ENCODE measurements at places on chromosomes 4 and X.

GRCh38 chr4:127668770-127669169 is 36.0 kb downstream of the INTU start:
- DNase-seq: no peak

- no peak for DNase-seq
These were observed 141.2 kb upstream of the SCML1 start for GRCh38 chrX:17596061-17596460.

GRCh38 chr4:959338-960139 is 13.8 kb downstream of the DGKQ start:
- no peak for DNase-seq

DNA sequence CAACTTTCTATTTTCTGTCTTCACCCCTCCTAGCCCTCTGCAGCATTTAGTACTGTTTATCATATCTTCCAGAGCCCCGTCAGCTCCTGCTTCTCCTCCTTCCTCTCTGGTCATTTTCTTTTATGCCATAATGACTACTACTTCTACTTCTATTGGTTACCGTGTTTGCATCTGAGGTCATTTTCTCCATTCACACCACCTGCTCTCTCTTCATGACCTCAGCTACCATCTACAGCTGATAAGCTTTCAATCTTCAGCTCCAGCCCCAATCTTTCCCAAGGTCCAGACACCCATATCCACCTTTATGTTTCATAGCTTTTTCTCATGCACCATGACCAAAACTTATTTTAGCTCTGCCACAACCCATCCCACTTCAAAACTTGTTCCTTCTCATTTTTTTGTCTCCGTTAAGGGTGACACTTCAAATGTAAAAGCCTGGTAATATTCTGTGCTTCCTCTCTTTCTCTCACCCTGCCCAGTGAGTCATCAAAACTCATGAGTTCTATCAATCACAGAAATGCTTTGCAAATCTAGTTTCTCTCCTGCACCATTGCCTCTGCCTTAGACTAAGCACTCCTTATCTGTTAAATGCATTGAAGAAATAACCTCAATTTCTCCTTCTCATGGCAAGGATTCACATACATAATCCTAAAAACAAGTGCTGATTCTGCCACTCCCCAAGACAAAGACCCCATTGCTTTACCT is 71.3 kb upstream of the IQCM start:
- DNase-seq: no peak

DNA sequence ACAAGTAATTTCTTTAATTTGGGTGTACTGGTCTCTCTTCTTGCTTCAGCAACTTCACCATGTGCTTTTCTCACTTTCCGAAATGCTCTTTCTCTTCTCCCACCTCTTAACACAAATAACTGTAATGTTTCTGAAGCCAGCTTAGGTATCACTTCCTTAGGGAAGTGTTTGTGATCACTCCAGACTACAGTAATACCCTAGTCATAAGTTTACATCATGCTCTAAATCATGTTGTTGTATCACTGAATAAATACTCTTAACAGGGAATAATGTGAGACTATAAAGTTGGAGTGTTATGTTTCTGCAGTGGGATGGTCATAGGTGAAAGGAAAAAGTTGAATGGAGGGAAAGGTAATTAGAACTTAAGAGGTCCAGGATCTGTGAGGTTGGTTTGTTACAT is 712.3 kb downstream of the C4orf33 start:
- DNase-seq: no peak

DNA sequence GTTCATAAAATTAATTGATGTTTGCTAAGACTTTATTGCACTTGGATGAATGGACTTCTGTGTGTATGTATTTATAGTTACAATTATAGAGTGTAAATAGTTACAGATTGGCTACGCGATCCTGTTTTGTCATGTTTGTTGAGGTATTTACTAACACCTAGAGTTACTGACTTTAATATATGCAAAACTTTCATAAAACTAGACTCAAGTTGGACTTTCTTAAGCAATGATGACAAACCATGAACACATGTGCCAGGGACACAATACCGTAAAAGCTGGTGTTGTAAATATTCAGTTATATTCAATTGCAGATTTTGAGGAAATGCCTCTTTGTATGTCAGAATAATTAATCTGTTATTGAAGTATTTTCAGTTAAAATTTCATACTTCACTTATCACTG is 6.1 kb downstream of the GRIA2 start:
- DNase-seq: no peak

DNA sequence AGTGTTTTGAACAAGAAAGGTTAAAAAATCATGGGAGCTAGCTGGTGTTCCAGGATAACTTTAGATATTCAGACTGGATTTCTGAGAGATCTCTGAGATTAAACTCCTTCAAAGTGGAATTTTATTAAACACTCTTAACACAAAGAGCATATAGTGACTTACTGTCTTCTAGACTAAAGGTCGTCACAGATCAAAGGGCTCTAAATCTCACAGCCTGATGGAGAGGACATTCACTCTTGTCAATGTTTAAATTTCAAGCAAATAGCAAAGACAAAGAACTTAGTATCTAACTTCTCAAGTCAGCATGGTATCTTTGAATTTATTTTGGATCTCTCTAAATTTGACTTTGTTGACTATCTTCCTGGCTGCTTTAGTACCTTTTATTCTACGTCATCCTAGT is 53.7 kb upstream of the NUDT6 start:
- no peak for DNase-seq

DNA sequence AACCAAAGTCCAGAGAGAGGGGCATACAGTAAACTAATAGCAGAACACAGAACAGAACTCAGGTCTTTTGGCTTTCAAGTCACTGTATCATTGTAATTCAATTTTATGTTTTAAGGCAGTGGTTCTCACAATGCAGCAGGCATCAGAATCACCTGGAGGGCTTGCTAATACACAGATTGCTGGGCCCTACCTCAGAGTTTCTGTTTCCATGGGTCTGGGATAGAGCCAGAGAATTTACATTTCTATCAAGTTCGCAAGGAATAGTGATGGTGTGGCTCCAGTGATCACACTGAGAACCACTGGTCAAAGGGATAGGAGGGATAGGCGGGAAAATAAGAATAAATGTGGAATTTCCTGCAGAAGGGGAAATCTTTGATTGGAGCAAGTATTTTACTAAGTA is 36.7 kb downstream of the LANCL3 start:
- DNase-seq: no peak
